AG09309 (cell line): ENCODE measurements at places on chromosomes 12 and 14.

DNA sequence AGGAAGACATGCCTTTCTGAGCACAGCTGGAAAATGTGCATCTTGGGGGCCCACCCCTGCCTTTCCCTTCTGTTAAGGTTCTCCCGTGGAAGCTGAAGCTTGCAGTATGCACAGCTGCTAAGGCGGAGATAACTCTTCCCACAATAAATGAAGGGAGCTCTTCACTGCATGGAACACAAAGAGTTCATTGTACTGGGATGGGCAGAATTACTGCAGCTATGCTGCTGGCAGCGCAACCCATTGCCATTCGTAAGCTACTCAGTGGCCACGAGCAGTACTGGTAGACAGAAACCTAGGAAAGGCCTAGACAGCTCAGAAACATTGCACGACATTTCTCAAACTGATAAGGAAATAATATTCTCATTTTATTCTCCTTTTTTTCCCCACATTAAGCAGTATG is 310.2 kb downstream of the MDGA2 start:
- no peak for DNase-seq

DNA sequence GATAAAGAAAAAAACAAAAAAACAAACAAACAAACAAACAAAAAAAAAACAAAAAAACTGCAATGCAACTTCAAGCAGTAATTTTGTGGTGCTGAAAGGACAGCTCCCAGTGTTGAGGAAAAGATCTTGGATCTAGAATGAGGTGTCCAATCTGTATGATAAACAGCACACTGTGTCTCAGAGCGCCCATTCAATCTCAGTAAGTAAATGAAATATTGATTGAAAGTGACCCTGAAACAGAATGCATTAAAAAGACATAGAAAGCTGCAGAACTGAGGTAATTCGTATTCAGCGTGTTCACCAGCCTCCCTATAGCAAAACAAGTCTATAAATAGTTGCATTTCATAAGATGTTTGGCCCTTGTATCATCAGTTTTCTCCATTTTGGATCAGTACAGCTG is 153.0 kb downstream of the NOVA1 start:
- no peak for DNase-seq

DNA sequence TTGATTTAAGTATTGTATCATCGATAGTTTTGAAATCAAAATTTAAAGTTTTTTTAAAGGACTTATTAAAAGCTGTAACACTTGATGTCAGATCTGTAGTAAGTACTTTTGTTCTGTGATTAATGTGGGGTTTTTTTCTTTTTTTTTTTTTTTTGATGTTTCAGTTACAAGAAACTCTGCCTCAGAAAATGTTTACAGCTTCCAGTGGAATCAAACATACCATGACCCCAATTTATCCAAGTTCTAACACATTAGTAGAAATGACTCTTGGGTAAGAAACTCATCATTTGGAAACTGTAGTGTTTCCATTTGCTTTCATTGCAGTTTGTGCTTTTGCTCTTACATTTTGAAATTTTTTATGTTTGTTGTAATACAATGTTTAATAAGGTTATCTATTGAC is 45.6 kb downstream of the TBK1 start:
- no peak for DNase-seq

GRCh38 chr12:26116829-26117715 is 7.8 kb downstream of the BHLHE41 start:
- no peak for DNase-seq

- DNase-seq: no peak
Measured at GRCh38 chr14:100578552-100578951, 8.7 kb downstream of the BEGAIN start.

DNA sequence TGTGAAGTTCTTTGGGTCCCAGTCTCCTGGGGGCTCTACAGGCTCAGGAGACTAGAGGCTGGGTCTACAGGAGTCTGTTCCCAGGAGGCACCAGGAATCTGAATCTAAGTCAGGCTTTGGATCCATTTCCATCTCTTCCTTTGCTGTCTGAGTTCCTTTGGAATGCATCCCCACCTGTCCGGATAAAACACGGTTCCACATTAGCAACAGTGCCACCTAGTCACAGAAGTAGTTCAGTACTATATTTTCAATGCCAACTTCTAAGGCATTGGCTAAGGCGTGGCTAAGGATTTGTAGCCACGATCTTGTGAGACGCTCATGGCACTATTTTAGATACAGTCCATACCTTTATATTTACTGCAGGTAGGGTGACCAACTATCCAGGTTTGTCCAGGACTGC is 15.1 kb downstream of the ZC2HC1C start:
- no peak for DNase-seq

GRCh38 chr12:52258335-52258901 is 16.0 kb upstream of the KRT86 start:
- DNase-seq: no peak

DNA sequence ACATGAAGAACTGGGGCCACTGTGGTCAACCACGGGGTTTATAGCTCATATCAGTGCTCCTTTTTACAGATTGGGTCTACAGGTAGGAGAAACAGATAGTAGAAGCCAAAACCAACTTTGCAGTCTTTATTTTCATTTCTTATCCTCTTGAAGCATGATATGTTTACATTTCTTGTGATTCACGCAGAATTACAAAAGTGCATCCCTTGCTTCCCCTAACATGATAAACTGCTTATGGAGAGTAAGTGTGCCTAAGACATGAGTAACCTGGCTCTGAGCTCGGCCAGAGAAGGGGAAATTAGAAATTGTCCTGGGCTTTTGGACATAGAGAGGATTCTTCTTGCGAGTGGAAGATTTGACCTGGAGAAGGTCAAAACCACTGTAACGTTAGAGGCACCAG is 18.4 kb downstream of the PWP1 start:
- no peak for DNase-seq

DNA sequence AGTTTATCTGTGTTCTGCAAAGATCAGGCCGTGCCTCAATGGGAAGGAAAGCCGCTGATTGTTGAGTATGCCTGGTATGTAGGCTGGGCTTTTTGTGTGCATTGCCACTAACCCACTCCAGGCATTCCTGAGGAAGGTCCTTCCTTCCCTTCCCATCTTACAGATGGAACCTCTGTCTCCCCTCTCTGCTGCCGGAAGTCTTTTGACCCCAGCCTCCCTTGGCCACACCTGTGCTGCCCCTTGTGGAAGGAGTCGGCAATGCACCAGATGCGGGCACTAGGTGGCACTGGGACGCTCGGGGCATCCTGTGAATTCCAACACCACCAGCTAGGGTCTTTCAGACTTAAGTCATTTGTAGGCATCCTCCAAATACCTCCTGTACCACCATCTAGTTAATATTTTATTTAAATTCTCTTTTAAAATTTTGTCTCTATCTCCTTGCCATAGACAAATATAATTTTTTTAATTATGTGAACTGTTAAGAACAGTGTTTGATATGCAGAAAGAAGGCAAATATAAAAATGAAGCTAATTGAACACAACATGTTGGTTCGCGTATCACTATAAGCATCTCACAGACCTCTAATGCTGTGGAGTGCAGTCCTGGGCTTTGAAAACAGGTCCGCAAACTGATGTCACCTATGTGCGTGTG is 99.6 kb downstream of the RIN3 start:
- DNase-seq: no peak

DNA sequence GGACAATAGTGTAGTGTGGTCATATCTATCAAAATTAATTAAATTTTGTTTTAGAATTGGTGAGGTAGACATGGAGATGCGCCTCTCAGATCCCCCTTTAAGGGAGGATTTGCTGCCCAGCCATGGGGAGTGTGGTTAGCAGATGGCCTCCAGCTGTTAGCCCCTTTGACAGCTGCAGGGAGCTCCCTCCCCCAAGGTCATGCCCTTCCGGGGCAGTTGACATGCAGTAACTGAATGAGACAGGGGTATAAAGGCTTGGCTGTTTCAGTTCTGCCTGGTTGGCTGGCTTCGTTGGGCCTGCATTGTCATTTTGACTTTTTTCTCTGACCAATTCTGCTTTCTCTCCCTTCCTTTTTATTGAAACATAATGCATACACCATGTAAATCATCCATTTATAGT is 291.5 kb upstream of the SRRM4 start:
- no peak for DNase-seq

- no peak for DNase-seq
Measured at GRCh38 chr14:22218728-22219127, 370.3 kb downstream of the DAD1 start.

GRCh38 chr14:92520102-92521057 is 6.8 kb downstream of the RIN3 start:
- no peak for DNase-seq

- no peak for DNase-seq
Measured at GRCh38 chr14:50943261-50943942, 881 bp downstream of the PYGL start.

DNA sequence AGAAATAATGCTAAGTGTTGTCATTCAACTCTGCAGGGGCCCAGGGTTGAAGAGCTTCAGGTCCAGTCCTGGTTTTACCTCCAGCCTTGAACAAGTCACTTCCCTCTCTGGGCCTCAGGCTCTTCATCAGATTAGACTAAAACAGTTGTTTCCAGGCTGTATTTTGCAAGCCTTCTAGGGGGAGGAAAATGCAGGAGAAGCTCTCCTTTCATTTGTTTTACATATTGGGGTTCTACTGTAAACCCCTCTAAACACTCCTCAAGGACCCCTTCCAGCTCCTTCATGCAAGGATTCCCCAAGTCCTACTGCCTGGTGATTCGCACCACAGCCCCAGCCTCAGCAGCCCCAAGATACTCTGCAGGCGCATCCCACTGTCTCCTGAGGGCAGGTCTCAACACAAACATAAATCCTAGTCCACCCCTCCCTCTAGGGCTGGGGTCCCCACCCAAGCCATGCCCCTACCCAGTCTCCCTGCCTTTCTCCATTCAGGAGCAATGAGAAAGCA is 2.7 kb downstream of the SDR9C7 start:
- DNase-seq: peak; percentile 33

DNA sequence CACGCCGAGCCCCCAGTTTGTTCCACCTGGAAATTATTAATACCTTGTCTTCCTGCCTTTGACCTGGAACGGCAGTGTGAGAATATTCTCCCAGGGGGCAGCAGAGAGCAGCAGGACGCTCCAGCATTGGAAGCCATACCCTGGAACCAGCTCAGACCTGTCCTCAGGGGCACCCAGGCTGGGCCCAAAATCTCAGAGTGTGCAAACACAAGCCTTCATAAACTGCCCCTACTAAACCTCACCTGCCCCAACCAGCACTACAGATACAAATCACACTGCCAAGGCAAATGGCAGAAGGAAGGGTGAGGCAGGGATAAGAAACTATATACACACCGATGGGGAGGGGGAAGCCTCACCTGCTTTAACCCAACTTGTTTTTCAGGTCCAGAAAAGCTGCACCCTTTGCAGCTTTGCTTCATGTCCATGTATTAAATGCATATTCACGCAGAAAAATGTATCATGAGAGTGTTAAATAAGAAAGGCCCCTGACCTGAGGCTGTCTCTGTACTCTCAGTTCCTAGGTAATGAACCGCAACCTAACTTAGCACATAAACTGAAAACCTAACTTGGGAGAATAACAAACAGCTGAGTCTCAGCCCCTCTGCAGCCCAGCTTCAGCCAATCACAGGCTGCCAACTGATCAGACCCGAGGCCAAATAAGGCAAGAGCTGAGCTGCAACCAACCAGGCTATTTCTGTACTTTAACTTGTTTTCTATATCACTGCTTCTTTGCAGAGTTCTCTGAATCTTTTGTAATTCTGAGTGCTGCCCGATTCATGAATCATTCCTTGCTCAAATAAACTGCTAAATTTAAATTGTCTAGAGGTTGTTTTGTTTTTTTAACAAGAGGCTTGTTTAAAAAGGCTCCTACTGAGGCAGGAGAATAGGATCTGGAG is 130.1 kb downstream of the SPTSSA start:
- no peak for DNase-seq

GRCh38 chr14:71942904-71943694 is 10.9 kb downstream of the RGS6 start:
- DNase-seq: no peak

GRCh38 chr14:20494935-20495766 is 10.2 kb upstream of the RNASE10 start:
- DNase-seq: no peak

DNA sequence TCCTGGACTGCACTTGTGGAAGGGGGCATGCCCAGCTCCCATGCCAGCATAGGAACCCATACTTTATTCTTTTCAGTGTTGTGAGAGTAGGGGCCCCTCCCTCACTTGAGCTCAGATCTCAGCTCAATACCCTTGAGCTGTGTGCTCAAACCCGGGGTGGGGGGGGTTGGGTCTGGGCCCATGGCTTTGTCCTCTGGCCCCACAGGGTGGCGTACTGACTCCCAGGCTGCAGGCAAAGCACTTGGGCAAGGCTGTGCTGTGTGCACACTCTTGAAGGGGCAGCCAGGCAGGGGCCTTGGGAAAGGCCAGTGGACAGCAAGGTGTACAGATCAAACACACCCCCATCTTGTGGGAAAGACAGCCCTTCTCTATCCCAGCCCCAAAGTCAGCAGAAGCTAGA is 81.8 kb downstream of the WIF1 start:
- no peak for DNase-seq

- no peak for DNase-seq
Measured at GRCh38 chr14:54919330-54919729, 16.7 kb upstream of the GCH1 start.

GRCh38 chr14:31745741-31746140 is 184.5 kb downstream of the NUBPL start:
- DNase-seq: no peak

GRCh38 chr12:2343681-2344080 is 290.9 kb downstream of the CACNA1C start:
- DNase-seq: no peak

- no peak for DNase-seq
Measured at GRCh38 chr12:114448618-114448933, 42.6 kb upstream of the TBX5 start.

GRCh38 chr14:63938198-63939005 is 85.6 kb downstream of the SYNE2 start:
- no peak for DNase-seq

- no peak for DNase-seq
Measured at GRCh38 chr14:59374048-59374447, 91.1 kb downstream of the GPR135 start.

- no peak for DNase-seq
Measured at GRCh38 chr12:24522736-24523135, 426.2 kb downstream of the BCAT1 start.

DNA sequence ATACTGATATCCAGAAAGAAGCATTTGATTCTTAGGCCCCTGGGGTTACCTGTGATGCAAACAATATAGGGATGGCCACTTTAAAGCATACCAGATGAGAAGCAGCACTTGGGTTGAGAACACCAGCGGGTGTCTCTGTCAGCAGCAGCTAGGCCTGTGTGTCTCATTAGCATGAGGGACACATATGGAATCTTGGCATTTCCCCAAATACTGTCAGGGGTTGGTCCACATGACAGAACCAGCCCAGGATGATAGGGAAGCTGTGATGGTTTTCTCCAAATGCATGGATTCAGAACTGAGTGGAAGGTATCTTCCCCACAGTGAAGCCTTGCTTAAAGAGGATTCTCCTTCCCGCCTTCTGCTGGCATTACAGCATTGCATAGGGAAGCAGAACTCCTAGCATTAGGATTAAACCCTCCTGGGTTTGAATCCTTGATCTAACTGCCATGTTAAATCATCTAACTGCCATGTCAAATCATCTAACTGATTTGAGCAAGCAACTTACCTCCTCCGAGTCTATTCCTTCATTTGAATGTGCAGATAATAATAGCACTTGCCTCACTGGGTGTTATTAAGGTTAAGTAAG is 111.5 kb upstream of the WSCD2 start:
- DNase-seq: no peak
